ENCODE measurements at places on chromosomes 1 and 21.

GRCh38 chr1:77473690-77474089 lies 191.9 kb downstream of the AK5 start:
- no peaks in the 10 kb centered on the region for H3K27me3 ChIP-seq
- H3K4me1 ChIP-seq: no peaks in the 10 kb centered on the region
- no peak overlapping the region for H3K4me3 ChIP-seq
- no peaks in the 10 kb centered on the region for H3K36me3 ChIP-seq
- no peak overlapping the region for H3K27ac ChIP-seq

- peaks cover 3% of the 10 kb centered on the region for H3K4me1 ChIP-seq
- H3K27me3 ChIP-seq: peaks cover 2% of the 10 kb centered on the region
- no peak overlapping the region for H3K4me3 ChIP-seq
- no peaks in the 10 kb centered on the region for H3K36me3 ChIP-seq
Observed at GRCh38 chr1:116133696-116134475, 22.7 kb downstream of the MAB21L3 start.

- peak overlapping the region; percentile 61 for H3K27ac ChIP-seq
- peaks cover 16% of the 10 kb centered on the region for H3K27me3 ChIP-seq
- H3K36me3 ChIP-seq: peaks cover 7% of the 10 kb centered on the region
- no peak for DNase-seq
Observed at GRCh38 chr1:53326598-53327181, 1.2 kb downstream of the LRP8 start.

DNA sequence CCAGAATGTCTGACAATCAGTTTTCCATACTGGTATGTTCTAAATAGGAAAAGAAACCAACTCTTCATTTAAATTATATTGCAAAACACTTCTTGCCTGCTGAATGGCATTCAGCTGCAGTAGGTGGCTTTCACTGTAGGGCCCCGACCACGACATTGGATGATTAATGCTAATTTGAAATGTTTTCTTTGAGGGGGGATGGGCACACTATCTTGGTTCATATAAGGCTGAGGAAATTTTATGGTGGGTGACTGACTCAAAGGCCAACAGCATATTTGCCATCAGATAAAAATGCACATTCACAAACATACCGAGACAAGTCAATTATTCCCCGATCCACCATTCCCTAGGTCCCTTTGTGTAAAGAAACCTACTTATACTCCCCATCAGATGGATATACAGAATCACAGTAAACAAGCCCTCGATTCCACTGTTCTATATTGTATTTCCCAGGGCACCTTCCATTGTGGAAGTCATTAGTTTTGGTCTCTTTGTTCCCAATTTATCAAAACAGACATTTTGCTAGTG lies 464.2 kb upstream of the DAB1 start:
- H3K27me3 ChIP-seq: no peaks in the 10 kb centered on the region
- no peaks in the 10 kb centered on the region for H3K36me3 ChIP-seq
- H3K4me1 ChIP-seq: peaks cover 18% of the 10 kb centered on the region
- no peak for DNase-seq
- no peak overlapping the region for H3K4me3 ChIP-seq

DNA sequence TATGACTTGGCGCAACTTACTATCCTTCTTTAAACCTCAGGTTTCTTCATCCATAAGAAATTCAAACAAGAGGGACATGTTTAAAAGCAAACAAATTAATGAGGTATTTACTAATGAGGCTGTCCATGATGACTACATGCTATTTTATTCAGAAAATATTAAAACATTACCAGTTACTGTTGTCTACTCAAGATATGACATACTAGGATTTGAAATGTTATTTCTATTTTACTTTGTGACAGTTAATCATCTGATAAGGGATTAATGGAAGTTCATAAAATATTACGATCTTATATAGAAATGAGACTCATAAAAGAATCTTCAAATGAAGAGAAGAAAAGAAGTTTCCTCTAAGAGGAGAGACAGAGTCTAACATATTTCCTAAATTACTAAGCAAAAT lies 80.1 kb downstream of the SPATA6 start:
- no peak for DNase-seq
- peaks cover 5% of the 10 kb centered on the region for H3K36me3 ChIP-seq
- peaks cover 2% of the 10 kb centered on the region for H3K4me1 ChIP-seq
- H3K27me3 ChIP-seq: no peaks in the 10 kb centered on the region
- no peak overlapping the region for H3K27ac ChIP-seq
- H3K4me3 ChIP-seq: no peak overlapping the region

DNA sequence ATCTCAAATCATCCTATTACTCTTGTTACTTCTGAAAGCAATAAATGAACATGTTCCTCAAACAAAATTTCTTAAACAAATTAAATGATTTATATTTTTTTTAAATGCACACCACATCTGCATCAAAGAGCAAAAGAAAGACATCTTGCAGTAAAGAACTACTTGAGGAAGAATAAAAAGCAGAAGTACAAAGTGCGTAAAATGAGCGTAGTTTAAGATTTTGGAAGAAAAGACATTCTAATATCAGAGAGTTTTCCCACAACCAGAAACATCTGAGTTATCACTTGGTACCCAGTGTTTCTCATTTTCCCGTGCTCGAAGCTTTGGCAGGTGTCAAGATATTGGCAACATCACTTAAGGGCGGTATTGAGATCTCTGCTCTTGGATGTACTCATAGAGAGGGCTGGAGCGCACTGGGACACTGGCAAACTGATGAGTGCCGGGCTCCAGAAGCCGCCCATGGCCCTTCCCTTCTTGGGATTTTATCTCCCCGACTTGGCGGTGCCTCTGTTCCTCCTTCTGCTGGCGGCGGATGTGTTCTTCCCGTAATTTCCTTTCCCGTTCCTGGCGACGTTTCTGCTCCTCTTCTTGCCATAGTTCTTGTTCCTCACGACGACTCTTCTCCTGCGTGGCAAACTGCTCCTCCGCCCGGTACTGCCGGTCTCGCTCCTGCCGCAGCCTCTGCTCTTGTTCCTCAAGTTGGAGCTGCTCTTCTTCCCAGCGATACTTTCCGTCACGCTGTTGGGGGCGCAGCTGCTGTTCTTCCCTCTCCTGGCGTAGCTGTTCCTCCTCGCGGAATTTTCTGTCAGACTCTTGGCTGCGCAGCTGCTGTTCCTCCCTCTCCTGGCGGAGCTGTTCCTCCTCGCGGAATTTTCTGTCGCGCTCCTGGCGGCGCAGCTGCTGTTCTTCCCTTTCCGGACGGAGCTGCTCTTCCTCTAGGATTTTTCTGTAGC lies 7.9 kb downstream of the TCHH start:
- peaks cover 11% of the 10 kb centered on the region for H3K27me3 ChIP-seq
- no peak for DNase-seq
